ENCODE measurements at places on chromosomes 5 and 9.

- no peak for DNase-seq
Observed at GRCh38 chr9:3507395-3508077, 18.3 kb downstream of the RFX3 start.

DNA sequence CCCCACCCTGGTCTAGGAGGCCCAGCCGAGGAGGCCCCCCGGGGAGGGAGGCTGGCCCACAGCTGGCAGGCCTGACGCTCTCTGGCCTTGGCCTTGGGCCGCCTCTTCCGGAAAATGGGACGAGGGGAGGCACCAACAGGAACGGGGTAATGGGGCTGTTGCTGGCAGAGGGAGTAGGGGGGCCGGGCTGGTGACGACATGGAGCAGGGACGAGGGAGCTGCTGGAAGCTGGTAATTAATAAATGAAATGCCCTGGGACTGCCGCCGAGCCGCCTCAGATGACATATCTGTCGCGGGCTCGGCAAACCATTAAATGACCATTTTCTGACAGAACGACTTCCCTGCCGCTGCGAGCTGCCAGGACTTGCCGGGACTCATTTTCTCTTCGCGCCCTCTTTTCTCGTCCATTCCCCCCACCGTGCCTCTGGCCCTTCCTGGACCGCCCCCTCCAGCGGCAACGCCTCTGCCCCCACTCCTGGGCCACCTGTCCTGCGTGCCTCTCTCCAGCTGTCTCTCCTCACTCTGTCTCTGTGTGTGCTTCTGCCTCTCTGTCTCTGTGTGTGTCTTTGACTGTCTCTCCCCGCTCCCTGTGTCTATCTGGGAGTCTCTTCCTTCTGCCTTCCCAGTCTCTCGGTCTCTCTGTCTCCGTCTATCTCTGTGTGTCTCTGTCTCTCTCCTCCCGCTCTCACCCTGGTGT lies 215.7 kb downstream of the PAX5 start:
- DNase-seq: no peak

- DNase-seq: no peak
Observed at GRCh38 chr5:10457682-10458574, 16.2 kb downstream of the ROPN1L start.

- DNase-seq: no peak
Observed at GRCh38 chr9:114025196-114025753, 52.8 kb downstream of the AMBP start.

DNA sequence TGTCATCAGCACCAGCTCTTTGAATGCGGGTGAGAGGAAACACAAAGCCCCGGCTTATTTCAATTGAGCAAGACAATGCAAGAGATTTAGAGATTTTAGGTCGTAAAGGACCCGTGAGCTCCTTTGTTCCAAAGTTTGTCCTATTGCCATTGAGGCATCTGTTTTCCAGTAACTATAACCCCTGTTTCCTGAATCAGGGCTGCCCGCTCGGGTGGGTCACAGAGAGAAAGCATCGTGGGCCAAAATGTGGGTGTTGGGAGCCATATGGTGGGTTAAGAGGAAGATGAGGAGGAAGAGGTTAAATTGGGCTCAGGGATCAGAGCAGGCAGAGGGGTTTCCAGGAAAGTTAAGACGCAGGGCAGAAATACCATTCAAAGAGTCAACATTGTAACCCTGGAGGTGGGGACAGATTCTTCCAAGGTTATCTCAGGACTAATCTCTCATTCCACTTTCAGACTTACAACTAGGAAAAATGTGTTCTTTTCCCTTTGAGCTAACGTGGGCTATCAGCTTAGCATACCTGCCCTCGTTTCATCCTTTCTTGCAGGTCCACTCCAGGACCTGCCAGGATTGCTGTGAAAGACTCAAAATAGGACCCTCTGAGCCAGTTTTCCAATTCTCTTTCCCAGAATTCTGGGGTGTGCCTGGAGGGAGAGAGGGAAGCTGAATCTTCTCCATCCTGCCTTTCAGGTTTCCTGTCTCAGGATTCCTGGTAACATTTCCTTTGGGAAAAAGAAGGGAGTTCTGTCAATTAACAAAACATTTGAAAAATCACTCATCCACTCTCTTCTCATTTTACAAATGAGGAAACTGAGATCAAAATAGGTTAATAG lies 95.5 kb upstream of the TAF11L2 start:
- no peak for DNase-seq

GRCh38 chr5:85395526-85395925 lies 1010.8 kb upstream of the EDIL3 start:
- DNase-seq: no peak

GRCh38 chr9:133576031-133576874 lies 32.9 kb downstream of the FAM163B start:
- no peak for DNase-seq

GRCh38 chr5:162283609-162284008 lies 216.0 kb downstream of the GABRG2 start:
- DNase-seq: no peak

GRCh38 chr5:174094857-174095606 lies 49.5 kb downstream of the NSG2 start:
- DNase-seq: no peak

GRCh38 chr5:159319832-159320231 lies 10.5 kb downstream of the IL12B start:
- DNase-seq: no peak

DNA sequence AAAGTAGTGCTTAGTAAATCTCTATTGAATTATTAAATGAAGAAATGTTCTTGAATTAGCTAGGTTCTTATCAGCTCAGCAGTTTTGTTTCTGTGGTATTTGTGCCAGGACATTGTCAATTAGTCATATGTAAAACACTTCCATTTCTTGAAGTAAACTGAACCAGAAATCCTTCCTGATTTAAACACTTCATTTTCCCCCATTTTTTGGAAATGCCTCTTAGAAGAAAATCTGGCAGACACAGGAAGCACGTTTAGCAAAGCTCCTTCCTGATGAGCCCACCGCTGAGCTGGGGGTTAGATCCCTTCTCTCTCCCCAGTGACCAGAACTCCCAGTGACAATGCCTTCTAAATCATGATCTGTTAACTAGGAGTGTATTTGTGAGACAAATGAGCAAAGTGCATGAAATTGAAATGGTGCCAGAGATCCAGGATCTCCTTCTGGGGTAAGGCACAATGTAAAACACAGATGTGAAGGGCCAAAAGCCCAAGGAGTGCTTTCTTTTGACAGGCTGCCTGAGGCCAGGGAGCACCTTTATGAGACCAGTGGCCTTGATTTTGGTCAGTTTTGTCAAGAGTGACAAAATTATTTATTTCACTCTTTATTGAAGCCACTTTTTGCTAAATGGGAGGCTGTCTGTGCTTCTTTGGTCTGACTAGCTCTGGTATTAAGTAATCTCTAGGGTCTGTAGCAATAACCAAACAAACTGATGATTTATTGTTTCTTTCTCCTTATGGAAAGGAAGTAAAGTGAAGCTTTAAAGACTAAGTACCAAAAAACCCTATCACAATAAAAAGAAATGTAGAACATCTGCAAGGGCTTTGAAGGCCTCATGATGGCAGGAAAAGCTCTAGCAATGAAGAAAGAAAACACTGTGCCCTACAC lies 25.5 kb upstream of the RUSC2 start:
- no peak for DNase-seq

GRCh38 chr5:175471628-175472027 lies 6.7 kb upstream of the SFXN1 start:
- no peak for DNase-seq

GRCh38 chr5:17399931-17400330 lies 98.1 kb upstream of the TAF11L2 start:
- no peak for DNase-seq

- DNase-seq: no peak
Observed at GRCh38 chr9:81827616-81828296, 100.5 kb upstream of the SPATA31D4 start.

DNA sequence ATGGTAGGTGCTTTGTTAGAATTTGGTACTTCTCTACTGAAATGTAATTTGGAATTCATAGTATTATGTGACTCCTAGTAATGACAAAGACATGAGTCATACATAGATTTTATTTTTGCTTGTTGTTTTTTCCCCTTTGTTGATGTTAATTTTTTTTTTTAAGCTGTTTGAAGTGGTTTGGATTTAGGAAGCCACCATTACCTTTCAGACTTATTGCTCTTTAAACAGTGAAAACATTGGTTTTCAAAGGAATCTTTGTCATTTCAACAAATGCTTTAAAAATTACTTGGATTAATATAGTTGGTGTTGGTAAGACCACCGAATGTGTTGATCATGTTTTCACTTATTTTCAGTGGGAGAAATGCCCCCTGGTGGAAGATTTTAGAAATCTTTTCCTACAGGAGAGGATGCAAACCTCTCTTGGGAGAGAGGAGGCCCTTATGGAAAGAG lies 170.1 kb upstream of the PITX1 start:
- no peak for DNase-seq

- DNase-seq: no peak
Observed at GRCh38 chr9:119250730-119251129, 118.5 kb downstream of the BRINP1 start.

GRCh38 chr9:6128030-6128429 lies 87.6 kb upstream of the IL33 start:
- no peak for DNase-seq

GRCh38 chr5:31413030-31413812 lies 118.7 kb downstream of the DROSHA start:
- no peak for DNase-seq

DNA sequence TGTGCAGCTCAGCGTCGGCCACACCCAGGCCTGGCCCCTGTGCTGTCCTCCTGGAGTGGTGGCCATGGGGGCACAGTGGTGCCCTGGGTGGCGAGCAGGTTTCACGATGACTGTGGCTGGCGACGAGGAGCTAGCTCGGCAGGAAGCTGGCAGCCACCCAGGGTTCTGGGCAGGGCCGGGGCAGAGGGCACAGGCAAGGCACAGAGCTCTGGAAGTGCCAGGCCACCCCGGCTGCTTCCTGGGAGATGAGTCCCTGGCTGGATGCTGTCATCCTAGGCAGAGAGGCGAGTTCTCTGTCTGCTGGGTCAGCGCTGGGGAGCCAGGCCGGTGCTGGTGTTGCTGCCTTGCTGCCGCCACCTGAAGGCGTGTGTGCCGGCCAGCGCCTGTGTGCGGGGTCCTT lies 51.7 kb downstream of the RXRA start:
- DNase-seq: no peak

GRCh38 chr9:124877021-124877782 lies 15.3 kb downstream of the ARPC5L start:
- no peak for DNase-seq

- no peak for DNase-seq
Observed at GRCh38 chr9:121393318-121393717, 23.3 kb upstream of the STOM start.

- no peak for DNase-seq
Observed at GRCh38 chr5:123503299-123503698, 8.7 kb upstream of the CSNK1G3 start.

GRCh38 chr9:130382096-130382495 lies 62.7 kb upstream of the ASS1 start:
- no peak for DNase-seq

GRCh38 chr9:124897570-124898460 lies 35.9 kb downstream of the ARPC5L start:
- DNase-seq: no peak

DNA sequence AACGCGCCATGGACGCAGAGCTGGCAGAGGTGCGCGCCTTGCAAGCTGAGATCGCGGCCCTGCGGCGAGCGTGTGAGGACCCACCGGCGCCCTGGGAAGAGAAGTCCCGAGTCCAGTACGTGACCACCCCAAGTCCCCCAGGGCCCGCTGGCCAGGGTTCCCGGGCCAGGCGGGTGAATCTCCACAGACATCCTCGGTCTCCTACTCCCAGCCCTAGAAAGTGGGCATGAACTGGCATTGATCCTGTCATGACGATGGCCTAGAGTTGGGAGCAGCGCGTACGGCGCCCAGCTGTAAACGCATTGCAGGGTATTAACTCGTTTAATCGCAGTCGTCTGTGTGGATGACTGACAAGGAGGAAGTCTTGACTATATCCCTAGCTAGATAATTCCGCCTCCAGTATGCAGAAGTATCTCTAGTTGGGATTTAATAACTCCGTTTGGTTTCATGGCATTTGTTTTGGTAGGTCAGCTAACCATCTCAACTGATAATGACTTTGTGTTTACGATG lies 293 bp downstream of the CENPP start:
- DNase-seq: peak; percentile 6
